Stimulated activated CD8-positive, alpha-beta memory T cell treated with anti-CD3 and anti-CD28 coated beads, Interleukin-4, amount 100 ng/mL, for 1 hour (primary cell): ENCODE measurements at places on chromosomes 3 and 15.
A peak's percentile ranks its signal among the peaks of the same experiment; 100 is the strongest.

- DNase-seq = no peak
Measured at GRCh38 chr3:19070325-19070724, 78.0 kb upstream of the KCNH8 start.

GRCh38 chr3:69462022-69462825 lies 76.3 kb upstream of the FRMD4B start:
- DNase-seq = no peak

- no peak for DNase-seq
Measured at GRCh38 chr3:141203866-141204265, 27.8 kb upstream of the PXYLP1 start.

DNA sequence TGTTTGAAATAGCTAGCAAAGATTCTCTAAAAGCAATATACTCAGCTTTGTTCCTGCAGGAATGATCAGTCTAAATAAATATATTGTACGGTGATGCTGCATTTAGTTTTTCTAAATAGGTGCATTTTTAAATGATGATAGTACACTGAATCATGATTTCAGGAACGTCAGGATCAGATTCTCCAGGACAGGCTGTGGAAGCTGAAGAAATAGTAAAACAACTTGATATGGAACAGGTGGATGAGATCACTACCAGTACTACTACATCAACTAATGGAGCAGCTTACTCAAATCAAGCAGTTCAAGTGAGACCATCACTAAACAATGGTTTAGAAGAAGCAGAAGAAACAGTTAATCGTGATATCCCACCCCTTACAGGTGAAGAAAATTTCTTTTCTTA lies 46.3 kb upstream of the EIF3J start:
- DNase-seq = no peak

GRCh38 chr3:159828542-159828943 lies 160.1 kb upstream of the IL12A start:
- no peak for DNase-seq

DNA sequence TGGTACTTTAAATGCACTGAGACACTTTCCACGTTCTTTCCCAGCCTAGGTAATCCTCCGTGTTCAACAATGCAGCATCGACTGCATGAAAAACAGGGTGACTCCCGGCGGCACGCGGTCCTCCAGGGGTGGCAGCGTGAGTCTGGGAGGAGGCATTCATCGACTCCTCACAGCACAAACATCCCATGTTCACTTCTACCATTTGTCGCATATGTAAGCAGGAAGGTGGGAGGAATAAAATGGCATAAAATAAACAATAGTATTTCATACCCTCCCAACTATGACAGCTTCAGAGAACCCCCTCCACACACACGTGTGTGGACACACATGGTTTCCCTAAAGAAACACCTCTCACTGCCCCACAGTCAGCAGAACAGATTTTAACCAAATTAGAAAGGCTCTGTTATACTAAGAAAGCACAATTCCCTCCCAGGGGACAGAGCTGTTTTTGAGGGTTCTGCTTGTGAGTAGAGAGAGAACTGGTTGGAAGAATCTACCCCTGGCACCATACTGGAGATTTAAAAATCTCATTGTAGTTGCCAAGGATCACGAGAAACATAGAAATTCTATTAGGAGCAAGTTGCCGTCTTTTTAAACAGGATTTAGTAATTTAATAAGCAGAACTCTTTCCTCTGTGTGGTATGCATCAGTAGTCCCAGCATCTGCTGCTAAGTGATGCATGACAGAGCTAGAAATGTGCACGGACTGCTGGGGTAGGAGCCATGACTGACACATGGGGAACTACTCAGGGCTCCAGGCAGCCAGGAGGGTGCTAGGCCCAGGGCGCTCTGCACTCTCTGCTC lies 6.0 kb downstream of the FAM43A start:
- no peak for DNase-seq

DNA sequence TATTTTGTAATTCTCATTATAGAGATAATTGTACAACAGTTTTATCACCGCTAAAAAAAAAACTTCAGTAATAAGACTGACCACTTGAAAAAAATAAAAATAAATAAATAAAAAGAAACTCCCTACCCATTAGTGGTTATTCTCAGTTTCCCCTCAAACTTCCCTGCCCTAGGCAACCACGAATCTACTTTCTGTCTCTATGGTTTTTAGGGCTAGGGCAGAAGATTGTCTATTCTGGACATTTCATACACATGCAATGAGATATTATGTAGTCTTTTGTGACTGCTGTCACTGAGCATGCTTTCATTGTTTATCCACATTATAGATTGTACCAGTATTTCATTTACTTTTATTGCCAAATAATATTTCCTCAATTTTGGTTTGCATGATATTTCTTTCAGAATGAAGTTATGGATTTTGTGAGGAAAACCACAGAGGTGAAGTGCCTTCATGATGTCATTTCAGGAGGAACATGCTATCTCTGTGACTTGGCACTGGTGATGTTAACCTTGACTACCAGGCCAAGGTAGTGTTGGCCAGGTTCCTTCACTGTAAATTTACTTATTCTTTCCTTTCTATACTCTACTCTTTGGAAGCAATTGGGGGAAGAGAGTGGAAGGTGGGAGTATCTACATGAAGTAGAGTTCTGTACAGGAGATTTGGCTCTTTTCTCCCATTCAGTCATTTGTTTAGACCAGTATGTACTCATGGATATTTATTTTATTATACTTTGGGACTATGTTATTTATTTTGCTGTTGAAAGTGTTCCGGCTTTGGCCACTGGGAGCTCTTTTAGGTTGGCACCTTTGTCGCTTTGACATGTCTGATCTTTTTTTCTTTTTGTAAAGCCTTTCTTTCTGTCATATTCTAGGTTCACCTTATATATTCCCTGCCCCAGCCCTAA lies 86.3 kb downstream of the GMPS start:
- no peak for DNase-seq

DNA sequence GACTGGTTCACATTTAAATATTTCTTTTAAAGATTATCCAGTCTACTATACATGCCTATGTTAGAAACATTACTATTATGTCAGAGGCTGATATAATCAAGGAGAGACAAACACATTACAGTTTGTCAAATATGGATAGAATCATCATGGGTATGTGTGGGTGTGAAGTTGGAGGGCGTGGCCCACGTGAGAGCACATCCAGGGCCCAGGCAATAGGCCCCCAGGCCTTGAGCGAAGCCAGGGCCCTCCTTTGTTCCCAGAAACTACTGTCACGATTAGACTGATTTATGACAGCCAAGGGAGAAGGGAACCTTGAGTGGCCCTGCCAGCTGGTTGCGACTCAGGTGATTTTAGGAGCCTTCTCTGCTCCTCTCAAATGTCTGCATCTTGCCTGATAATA lies 26.9 kb upstream of the LDHAL6B start:
- DNase-seq = no peak

DNA sequence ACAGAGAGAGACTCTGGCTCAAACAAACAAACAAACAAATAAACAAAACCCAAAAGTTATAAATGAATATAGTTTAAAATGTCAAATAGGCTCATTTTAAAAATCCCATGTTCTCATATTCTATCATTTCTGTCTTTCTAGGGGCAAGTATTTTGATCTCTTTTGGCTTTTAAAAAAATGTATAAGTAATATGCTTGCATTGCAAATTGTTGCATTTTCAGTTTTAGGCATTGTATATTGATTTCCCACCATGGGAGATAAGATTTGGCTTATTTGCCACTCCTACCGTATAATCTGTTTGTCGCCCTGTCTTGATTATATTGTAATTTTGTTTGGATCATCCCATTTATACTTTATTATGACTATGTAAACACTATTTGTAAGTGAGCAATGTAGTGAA lies 70.6 kb downstream of the PIAS1 start:
- no peak for DNase-seq

DNA sequence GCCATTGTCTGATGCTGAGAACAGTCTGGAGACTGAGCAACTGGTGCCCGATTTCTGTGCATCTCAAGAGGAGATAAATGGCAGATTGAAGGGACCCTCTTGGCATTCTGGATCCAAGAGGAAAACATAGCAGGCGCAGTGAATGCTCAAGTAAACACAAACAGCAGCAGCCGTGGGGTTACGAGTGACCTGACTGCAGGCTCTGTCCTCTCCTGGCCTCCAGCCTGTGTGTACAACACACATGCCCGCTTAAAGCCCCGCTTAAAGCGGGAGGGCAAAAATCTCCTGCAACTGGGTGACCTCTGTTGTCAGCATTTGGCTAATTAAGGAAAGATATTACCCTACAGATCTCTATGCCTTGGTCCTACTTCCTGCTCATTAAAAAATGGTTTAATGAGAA lies 120.5 kb downstream of the GREM1 start:
- DNase-seq = no peak

DNA sequence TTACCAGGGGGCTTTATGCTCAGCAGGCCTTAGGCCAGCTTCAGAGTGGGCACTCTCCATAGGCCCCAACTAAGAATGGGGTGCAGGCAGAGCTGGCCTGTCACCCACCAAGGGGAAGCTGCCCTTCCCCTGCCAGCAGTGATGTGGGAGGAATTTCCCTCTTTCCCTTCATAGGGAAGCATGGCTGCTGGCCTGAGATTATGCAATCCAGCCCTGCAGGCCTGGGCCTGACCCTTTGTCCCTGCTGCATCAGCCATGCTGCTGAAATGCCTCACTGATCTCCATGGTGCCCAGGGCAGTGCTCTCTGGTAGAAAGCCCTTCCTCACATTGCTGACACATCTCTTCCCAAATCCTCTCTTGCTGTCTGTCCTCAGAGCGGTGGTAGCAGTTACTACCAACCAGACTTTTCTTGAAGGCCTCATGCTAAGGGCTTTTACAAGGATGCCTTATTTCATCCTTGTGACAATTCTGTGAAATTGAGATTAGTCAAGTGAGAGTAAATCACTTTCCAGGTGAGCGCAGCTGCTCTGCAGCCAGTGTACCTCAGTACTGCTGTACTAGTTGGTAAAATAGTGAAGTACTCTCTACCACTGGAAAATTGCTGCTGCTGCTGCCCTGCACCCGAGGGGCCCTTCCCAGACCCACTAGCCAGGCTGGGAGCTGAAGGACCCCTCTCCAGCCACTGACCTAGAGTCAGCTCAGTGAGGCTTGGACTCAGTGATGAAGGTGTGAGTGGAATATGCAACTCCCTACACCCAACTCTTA lies 33.8 kb downstream of the MRAS start:
- DNase-seq = no peak

DNA sequence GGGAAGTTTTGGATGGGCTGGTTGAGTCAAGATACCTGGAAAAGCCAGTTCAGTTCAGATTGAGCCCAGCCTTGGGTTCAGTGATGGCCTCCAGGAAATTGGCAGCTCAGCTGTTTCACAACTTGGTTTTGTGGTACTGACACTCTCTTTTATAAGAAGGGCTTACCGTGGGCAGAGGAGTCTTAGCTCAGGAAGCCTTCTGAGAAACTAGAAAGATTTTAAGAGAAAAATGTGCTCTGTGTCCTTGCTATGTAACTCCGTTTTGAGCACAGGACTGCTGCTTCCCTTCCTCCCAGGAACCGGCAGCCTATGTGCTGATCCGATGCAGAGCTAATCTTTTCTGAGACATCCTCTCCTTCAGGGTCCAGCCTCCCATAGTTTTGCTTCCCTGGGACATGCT lies 46.6 kb upstream of the RASGRP1 start:
- no peak for DNase-seq

DNA sequence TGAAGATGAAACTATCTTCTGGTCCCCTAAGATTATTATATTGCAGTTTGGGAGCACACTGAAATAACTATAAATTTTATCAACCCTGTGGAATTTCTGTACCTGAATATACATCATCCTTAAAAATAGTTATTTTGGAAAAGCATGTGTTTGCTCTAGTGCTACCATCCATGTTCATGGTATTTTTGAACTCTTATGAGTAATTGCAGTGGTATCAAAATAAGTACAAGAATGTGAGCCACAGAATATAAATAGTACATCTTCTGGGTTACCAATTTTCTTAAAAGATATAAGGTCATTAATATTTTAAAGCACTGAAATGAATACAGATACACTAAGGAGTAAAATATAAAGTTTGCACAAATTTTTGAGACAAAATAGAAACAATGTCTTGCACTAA lies 206.5 kb downstream of the CBLB start:
- no peak for DNase-seq

GRCh38 chr15:69648212-69648611 lies 195.6 kb downstream of the RPLP1 start:
- no peak for DNase-seq

GRCh38 chr15:92831655-92832328 lies 68.3 kb upstream of the CHD2 start:
- peak; percentile 85 for DNase-seq

DNA sequence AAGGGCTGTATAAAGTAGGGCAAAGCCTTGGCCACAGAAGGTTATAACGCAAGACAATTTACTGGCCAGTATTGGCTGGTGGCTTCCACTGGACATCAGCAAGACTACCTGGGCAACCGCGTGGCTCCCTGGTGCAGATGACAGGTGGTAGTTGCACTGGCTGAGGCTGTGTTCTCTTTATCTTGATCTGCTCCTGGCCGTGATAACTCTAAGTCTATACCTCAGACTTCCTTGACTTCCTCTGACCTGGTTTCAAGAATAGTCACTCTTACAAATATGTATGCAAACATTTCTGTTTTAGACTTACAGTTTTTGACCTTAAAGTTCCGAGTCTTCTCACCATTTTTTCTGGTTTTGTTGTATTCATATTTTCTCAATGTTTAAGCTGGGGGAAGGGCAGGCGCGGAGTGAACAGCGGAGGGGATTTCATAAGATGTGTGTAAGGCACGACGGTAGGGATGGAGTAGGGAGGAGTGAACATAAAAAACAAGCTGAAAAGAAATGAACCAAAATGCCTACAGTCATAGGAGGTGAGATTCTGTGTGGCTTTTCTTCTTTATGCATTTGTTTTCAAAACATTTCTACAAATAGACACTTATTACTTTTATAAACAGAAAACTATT lies 15.2 kb upstream of the TMEM212 start:
- no peak for DNase-seq

DNA sequence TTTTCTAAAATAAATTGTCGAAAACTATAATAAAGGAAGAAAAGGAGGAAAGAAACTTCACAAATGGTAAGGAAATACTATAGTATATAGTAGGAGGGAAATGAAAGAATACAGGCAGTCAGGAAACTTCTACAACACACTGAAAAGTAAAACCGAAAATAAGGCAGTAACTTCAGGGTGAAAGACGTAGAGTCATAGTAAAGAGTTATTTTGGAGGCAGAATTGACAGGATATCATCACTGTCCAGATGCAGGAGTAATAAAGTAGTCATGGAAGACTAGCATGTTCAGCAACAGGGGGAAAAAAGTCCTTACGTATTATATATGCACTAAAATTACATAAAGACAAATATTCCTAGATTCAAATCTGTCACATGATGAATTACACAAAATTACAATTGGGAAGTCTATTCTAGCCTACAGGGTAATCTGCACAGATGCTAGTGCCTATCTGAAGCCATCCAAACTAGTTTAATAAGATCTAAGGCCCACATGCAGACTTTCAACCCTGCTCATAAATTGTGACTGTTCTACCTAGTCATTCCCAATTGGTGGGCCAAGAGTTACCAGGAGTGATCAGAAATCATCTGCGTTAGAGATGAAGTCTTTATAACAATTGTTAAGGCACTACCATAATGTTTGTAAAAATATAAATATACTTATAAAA lies 14.0 kb downstream of the VPS13C start:
- no peak for DNase-seq

DNA sequence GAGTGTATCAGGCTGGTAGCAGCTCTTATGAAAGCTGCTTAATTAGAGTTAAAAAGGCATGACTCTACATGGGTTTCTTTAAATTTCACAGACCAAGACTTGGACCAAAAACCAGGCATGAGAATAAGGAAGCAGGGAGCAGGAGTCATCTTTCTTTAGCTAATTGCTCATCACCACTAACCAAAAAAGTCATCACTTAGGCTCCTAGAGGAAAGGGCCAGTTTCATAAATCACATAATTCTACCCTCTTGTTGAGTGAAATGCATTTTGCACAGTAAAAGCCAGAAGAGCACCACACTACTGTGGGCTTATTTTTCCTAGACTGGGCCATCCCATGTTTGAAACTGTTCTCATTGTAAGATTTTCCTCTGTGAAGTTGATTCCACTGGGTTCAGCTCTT lies 175.6 kb downstream of the GREM1 start:
- no peak for DNase-seq
